ENCODE measurements at places on chromosomes 6 and 20.

DNA sequence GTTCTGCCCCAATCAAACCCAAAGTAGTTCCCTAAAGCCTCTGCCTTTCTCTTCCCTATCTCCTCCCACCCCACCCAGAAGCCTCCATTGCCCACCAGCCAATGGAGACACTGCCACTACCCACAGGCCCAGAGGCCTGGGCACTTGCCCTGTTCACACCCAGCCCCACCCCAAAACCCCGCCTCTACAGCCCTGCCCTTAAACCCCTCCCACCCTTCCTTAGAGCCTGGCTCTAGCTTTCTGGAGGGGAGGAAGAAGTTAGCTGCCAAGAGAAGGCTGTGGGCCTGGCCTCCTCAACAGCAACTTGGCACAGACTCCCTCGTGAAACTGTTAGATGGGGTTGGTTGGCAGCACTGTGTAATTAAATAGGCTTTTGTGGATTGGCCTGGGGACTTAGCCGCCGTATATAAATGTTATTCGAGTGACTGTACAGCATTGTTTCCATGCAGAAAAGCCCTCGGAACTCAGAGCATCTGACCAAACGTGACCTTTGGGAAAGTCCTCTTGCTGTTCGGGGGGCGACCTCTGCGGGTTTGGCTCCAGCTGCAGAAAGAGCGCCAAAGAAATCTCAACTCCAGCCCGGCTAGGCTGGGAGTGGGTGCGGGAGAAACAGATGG lies 31.4 kb downstream of the COL11A2 start:
- DNase-seq = peak; percentile 85

GRCh38 chr6:67812693-67813092 lies 822.4 kb upstream of the ADGRB3 start:
- DNase-seq = no peak

GRCh38 chr20:62053465-62054196 lies 12.1 kb downstream of the TAF4 start:
- no peak for DNase-seq

- DNase-seq = peak; percentile 62
Measured at GRCh38 chr20:48787861-48788375, 39.9 kb downstream of the PREX1 start.

DNA sequence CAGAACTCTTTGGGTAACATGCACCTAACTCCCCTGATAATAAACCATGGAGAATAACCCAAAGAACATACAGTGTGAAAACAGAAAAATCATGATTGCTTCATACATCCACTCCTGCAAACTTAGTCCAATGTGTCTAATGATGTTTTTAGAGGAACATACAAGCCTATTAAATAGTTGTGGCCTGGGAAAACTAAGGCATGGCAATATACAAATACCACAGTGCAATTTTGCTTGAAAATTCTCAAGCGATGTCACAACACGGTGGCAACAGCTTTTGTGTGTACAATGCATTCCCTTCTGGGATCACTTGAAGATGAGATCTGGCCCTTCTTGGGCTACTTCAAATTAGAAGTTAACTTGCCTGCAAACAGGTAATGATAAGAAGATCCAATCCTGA lies 16.7 kb downstream of the MAP3K5 start:
- DNase-seq = no peak

GRCh38 chr6:97052896-97053295 lies 128.4 kb downstream of the KLHL32 start:
- DNase-seq = no peak

All from fibroblast of mammary gland (primary cell).